ENCODE measurements at places on chromosomes 5 and 9.

- H3K36me3 ChIP-seq = no peaks in the 10 kb centered on the region
- no peaks in the 10 kb centered on the region for H3K4me1 ChIP-seq
- no peak overlapping the region for H3K4me3 ChIP-seq
- H3K27me3 ChIP-seq = peaks cover 6% of the 10 kb centered on the region
Observed at GRCh38 chr9:26756881-26757280, 135.7 kb downstream of the CAAP1 start.

GRCh38 chr9:71806901-71807307 is 38.6 kb upstream of the CEMIP2 start:
- no peaks in the 10 kb centered on the region for H3K27me3 ChIP-seq
- peak; percentile 64 for DNase-seq
- H3K4me1 ChIP-seq = peaks cover 16% of the 10 kb centered on the region
- peaks cover 7% of the 10 kb centered on the region for H3K36me3 ChIP-seq
- peak overlapping the region; percentile 85 for H3K27ac ChIP-seq

DNA sequence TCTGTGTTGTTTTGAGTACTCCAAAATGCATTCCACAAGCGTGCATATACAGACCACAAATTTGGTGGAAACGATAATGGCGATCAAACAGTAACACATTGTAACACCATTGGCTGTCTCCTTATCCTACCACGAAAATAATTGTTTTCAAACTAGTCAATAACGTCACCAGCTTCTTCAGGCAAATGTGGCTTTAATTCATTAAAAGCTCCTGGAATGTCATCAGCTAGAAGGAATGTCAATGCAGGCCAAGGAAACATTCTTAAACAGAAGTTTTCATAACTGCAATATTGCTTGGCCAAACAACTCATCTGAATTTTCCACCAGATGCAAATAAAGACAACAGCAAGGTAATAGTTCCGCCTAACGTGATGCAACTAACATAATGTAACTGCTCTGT is 71.6 kb upstream of the XPA start:
- H3K4me1 ChIP-seq = no peaks in the 10 kb centered on the region
- no peaks in the 10 kb centered on the region for H3K36me3 ChIP-seq
- no peak for DNase-seq
- no peak overlapping the region for H3K27ac ChIP-seq
- H3K27me3 ChIP-seq = peaks cover 31% of the 10 kb centered on the region

GRCh38 chr9:87111010-87111409 is 163.7 kb upstream of the GAS1 start:
- H3K4me1 ChIP-seq = no peaks in the 10 kb centered on the region
- no peaks in the 10 kb centered on the region for H3K36me3 ChIP-seq
- DNase-seq = no peak
- H3K27me3 ChIP-seq = no peaks in the 10 kb centered on the region

DNA sequence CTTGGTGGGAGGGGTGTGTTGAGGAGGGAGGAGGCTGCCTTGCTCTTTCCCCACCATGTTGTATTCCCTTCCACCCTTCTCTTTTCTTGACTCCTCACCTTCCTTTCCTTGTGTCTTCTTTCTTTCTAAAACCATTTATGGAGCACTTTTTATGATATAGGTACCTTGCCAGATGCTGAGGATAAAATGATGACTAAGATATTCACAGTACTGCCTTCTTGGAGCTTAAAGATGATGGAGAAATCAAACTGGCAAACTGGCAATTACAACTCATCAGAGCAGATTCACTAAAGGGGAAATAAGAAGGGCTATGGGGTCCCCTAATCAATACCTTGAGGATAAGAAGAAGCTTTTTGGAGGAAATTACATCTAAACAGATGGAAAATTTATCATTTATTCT is 273.2 kb upstream of the MEF2C start:
- no peak overlapping the region for H3K27ac ChIP-seq
- H3K4me1 ChIP-seq = no peaks in the 10 kb centered on the region
- no peak overlapping the region for H3K4me3 ChIP-seq
- H3K27me3 ChIP-seq = no peaks in the 10 kb centered on the region
- DNase-seq = no peak

DNA sequence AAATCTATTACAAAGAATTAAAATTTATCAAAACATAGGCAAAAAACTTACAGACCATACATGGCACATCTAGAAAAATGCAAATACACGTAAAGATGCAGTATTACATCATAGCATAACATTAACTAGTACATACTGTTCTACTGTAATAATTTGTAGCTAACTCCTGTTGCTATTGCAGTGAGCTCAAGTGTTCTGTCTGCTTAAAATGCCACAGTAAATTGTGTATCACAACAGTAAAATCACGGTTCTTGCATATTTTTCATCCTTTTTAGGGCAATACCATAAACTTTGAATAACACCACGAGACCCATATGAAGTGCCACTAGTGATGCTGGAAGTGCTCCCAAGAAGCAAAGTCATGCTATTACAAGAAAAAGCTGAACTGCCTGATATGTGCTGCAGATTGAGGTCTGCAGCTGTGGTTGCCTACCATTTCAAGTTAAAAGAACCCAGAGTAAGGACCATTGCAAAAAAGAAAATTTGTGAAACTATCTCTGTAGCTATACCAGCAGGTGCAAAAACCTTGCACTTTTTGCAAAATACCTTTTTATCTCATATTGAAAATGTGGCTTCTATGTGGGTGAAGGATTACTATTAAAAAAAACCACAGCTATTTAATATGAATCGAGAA is 14.2 kb downstream of the HOMER1 start:
- no peaks in the 10 kb centered on the region for H3K27me3 ChIP-seq
- no peaks in the 10 kb centered on the region for H3K36me3 ChIP-seq
- no peak overlapping the region for H3K27ac ChIP-seq
- DNase-seq = no peak
- H3K4me1 ChIP-seq = no peaks in the 10 kb centered on the region
- H3K4me3 ChIP-seq = no peak overlapping the region

DNA sequence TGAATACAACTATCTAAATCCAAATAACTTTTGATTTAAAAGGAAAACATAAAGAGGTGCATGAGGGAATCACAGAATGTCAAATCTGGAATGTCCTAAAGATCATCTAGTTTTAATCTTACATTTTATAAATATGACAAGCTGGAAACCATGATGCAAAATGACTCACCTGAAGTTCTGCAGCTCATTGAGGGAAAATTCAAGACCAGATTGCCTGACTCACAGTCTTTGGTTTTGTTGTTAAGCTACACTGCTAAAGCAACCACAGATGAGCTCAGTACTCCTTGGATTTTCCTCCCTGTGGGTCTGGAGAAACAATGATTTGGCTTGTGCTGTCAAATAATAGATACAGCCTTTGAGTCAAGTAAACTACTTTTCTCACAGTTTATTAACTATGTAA is 19.1 kb upstream of the EDIL3 start:
- H3K4me3 ChIP-seq = no peak overlapping the region
- H3K36me3 ChIP-seq = no peaks in the 10 kb centered on the region
- no peak for DNase-seq
- no peaks in the 10 kb centered on the region for H3K27me3 ChIP-seq

- H3K4me3 ChIP-seq = no peak overlapping the region
- H3K27ac ChIP-seq = peak overlapping the region; percentile 41
- DNase-seq = no peak
- H3K27me3 ChIP-seq = no peaks in the 10 kb centered on the region
- H3K4me1 ChIP-seq = peaks cover 47% of the 10 kb centered on the region
- no peaks in the 10 kb centered on the region for H3K36me3 ChIP-seq
Observed at GRCh38 chr5:56323505-56323904, 90.4 kb upstream of the ANKRD55 start.

DNA sequence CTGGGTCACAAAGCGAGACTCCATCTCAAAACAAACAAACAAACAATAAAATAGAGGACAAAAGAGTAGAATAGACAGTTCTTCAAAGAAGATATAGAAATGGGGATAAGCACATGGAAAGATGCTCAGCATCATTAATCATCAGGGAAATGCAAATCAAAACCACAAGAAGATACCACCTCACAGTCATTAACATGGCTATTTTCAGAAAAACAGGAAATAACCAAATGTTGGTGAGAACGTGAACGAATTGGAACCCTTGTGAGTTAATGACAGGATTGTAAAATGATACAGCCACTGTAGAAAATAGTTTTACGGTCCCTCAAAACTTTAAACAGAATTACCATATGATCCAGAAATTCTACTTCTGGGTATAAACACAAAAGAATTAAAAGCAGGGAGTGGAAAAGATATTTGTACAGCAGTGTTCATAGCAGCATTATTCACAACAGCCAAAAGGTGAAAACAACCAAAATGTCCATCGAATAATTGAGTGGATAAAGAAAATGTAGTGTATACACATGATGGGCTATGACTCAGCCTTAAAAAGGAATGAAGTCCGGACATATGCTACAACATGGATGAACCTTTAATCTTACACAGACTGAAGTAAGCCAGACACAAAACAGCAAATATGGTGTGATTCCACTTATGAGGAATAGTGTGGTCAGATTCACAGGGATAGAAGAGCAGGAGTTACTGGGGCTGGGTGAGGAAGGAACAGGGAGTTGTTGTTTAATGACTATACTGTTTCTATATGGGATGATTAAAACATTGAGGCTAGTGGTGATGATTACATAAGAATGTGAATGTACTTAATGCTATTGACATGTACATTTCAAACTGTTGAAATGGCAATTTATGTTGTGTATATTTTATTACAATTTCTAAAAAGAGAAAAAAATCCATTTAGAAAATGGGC is 19.7 kb downstream of the OR2V2 start:
- DNase-seq = no peak
- no peak overlapping the region for H3K4me3 ChIP-seq
- H3K4me1 ChIP-seq = peaks cover 73% of the 10 kb centered on the region
- H3K27ac ChIP-seq = no peak overlapping the region
